HFF-Myc (cell line): ENCODE measurements at places on chromosomes 11 and 22.

GRCh38 chr11:120515186-120515723 is 3.7 kb downstream of the GRIK4 start:
- DNase-seq: no peak

DNA sequence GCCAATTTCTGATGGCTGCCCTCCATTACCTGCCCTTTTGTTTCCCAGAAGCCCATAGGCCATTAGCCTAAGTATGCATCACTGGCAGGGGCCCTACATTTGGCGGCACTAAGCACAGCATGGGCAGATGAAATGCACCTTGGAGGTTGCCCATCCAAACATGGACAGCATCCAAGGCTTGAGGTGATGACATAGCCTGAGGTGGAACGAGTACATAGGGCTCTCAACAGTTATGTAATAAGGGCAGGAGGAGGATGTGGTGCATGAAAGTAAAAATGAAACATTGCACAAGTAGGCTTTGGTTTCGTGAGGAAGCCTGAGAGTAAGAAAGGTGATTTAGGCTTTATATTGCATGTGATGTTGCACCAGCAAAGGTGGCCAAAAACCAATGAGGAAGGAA is 148.1 kb downstream of the FAM76B start:
- DNase-seq: no peak

DNA sequence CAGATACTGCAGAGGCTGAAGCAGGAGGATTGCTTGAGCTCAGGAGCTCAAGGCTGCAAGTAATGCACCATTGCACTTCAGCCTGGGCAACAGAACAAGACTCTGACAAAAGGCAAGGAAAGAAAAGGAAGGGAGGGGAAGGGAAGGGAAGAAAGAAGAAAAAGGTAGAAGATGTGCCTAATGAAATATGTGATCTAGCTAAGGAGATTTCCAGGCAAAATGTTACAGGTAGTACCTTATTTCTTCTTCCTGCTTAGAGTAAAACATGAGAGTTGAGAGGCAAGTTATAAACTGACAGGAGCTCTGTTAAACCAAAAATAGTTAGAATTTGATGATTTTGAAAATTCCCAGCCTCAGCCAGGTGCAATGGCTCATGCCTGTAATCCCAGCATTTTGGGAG is 4.7 kb upstream of the PELI3 start:
- no peak for DNase-seq

- no peak for DNase-seq
Measured at GRCh38 chr11:86241956-86242535, 2.5 kb upstream of the EED start.

DNA sequence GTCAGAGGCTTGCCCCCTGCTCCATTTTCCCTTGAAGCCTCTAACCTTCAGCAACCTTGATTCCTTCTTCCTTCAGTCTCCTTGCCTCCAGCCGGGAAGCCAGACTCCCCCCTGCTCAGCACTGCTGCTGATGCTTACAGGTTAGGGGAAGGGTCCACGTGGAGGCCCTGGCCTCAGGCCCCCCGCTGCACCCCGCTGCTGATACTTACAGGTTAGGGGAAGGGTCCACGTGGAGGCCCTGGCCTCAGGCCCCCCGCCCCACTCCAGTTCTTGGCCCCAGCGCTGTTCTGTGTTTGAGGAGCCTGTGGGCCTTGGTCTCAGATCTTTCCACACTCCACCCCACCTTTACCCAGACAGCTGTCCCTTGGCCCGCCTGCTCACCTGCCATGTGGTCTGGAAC is 25.6 kb upstream of the PKNOX2 start:
- no peak for DNase-seq

DNA sequence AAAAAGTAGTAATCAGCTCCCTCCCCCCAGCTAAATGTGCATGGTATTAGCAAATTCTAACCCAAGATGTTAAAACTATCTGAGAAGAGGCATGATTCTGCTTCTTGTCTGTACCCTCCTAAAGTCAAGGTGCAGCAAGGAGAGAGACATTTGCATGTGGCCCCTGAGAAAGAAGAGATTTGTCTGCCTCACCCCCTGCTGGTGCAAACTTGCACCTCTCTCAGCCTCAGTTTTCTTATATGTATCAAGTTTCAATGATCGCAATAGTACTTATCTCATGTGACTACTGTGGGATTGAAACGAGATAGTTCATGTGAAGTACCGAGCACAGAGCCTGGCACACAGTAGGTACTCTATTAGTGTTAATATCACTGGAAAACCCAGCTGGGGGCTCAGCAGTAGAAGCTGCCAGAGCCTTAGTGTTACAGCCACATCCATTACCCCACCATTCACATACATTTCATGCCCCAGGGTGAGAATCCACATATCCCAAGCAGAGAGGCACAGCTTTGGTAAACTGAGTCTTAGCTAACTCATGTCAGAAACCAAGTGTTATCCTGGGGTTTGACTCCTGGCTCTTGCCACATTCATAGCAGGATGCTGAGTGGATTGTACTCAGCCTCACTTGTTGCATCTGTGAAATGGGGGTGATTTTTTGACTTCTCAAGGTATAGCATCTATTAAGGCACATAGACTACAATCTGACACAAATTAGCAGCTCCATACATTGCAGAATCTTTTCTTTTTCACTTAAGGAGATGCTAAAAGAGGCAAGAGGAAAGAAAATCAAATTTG is 24.9 kb downstream of the CD44 start:
- no peak for DNase-seq

- no peak for DNase-seq
Measured at GRCh38 chr11:119108146-119108856, 1.2 kb downstream of the C2CD2L start.

GRCh38 chr11:113162592-113162962 is 151.8 kb upstream of the TTC12 start:
- DNase-seq: no peak

DNA sequence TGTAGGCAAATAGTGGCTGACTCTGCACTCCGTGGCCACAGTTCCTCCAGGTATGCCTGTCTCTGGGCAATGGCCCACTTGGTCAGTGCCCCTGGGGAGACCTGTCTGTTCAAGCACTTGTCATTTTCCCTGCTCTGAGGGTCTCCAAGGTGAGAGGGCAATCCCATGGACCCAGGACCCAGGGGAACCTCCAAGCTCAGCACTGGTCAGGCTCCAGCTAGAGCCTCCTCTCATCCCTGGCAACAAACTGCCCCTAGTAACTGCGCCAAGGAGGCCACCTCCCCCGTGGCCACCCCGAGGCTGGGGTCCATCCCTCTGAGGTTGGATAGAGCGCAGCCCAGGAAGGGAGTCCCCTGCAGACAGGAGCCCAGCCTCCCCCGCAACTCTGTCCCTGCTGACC is 713 bp upstream of the ANKK1 start:
- no peak for DNase-seq

GRCh38 chr11:92492372-92492771 is 267.8 kb downstream of the FAT3 start:
- no peak for DNase-seq

DNA sequence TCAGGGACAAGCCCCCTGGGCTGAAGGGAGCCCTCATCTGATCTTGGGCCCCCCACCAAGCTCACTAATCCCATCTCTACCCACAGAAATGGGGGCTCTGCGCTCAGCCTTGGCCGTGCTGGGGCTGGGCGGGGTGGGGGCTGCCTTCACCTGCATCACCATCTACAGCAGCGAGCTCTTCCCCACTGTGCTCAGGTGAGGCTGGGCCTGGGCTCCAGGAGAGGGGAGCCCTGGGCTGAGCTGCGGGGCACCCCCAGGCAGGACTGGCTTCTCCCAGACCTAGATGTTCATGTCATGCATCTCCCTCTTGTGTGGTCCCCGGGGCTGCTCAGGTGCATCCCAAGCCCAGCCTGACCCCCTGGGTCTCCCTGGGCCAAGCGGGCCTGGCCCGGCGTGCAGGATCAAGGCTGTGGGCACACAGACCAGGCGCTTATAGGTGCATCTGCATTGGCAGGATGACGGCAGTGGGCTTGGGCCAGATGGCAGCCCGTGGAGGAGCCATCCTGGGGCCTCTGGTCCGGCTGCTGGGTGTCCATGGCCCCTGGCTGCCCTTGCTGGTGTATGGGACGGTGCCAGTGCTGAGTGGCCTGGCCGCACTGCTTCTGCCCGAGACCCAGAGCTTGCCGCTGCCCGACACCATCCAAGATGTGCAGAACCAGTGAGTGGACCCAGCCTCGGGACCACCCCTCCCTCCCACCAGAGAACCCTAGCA is 9.4 kb downstream of the SLC22A12 start:
- DNase-seq: no peak

DNA sequence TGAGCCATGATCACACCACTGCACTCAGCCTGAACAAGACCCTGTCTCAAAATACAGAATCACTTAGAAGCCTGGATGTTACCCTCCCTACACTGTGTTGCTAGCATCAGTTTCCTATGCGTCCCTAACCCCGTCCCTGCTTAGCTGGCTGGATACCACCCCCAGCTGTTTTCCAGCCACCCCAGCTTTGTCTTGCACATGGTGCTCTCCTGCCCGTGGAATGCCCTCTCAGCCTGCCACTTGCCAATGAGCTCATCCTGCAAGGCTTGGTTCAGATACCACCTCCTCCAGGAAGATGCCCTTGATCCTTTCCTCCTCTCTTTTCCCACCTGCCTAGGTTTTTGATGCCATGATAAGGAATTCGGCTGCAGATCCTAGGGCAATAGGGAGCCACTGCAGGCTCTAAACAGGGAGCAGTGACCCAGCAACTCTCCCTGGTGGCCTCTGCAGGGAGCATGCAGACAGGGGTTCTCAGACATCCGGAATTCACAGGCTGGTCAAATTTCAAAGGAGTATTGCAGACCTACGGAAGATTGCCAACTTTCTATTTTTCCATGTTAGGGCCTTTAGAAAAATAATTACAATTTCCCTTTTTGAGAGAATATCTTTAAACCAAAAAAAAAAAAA is 52.7 kb upstream of the WNT7B start:
- no peak for DNase-seq
